ENCODE measurements at places on chromosomes 7 and 10.

- no peak for DNase-seq
Observed at GRCh38 chr7:142498364-142498763, 240.5 kb upstream of the PRSS58 start.

GRCh38 chr7:139713061-139713460 lies 64.7 kb downstream of the HIPK2 start:
- no peak for DNase-seq

DNA sequence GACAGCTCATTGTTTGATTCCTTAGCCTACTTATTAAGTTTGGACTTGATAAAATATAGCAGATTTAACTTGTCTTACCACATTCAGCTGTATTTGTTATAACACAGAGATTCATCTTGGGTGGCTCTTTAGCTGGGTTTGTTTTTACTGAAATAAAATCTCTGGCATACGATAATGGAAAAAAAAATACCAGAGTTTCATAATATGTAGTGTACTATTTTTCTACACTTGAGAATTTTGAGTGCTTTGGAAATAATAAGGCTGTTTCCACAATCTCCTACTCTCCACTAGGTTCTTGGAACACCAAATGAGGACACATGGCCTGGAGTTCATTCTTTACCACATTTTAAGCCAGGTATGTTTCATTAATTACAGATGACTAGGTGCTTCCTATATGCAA lies 218.6 kb upstream of the FZD1 start:
- DNase-seq: no peak

- DNase-seq: no peak
Observed at GRCh38 chr10:31484431-31485135, 165.6 kb downstream of the ZEB1 start.

DNA sequence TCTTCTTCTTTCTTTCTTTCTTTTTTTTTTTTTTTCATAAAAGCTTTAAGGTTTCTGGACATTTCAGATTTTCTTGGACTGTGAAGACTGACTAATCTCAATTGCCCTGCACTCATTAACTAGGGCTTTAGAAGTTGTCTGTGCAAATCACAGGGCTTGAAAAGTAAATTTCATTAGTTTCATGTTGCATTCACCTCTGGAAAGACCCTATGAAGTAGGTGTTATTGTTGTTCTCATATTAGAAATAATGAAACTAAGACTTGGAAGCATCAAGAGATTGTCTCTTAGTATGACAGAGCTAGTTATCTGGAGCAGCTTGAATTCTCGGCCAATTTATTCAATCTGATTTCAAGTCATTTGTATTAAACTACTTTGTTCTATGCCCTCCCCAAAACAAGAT lies 28.2 kb upstream of the SEMA3D start:
- no peak for DNase-seq

- DNase-seq: no peak
Observed at GRCh38 chr7:32279500-32279899, 209.3 kb upstream of the PDE1C start.

GRCh38 chr7:108578937-108579336 lies 9.3 kb downstream of the DNAJB9 start:
- DNase-seq: no peak

GRCh38 chr10:108791030-108791429 lies 1132.3 kb downstream of the XPNPEP1 start:
- no peak for DNase-seq

DNA sequence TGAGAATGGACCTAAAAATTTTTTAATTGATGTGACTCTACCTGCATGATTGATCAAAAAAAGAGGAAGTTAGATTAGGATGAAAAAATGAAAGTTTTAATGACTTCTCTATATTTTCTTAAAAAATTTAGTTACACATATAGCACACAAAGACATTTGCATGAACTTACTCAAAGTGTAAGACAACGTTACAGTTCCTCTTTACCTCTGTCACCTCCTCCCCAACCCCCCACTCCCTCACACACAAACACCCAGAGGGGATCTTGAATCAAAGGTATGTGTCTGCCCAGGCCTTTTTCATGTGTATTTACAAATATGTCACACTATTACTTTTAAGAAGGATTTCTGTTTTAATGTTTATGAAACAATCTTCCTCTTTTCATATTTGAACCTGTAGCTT lies 20.6 kb upstream of the CDCA7L start:
- no peak for DNase-seq

DNA sequence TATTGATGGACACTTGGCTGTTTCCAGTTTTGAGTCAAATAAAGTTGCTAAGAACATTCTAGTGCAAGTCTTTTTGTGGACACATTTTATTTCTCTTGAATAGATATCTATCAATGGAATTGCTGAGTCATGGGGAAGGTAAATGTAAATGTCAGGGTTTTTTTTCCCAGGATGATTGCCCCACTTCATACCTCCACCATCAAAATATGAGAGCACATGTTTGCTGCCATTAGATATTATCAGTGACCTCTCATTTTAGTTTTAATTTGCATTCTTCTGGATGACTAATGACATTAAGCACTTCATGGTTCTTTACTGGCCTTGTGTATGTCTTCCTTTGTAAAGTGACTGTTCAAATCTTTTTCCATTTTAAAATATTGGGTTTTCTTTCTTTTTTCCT lies 45.7 kb downstream of the PAPSS2 start:
- no peak for DNase-seq

GRCh38 chr7:34208878-34209621 lies 303.7 kb downstream of the BMPER start:
- no peak for DNase-seq

DNA sequence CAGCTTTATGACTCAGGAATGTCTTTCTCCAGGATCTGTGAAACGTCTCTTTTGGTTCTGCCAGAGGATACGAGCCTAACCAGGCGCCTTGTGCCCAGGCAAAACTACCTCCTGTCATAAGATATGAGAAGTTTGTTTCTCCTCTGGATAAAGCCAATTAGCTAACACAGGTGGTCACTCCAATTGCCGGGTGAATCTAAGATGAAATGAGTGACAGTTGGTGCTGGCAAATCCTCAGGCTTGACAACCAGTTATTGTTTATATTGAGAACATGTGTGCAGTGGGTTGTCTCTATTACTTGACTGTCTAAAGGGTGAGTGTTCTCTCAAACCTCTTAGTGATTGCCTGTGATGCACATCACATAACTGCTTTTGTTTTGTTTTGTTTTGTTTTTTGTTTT lies 449.1 kb downstream of the XPNPEP1 start:
- no peak for DNase-seq

GRCh38 chr10:114110174-114110972 lies 63.6 kb downstream of the CCDC186 start:
- no peak for DNase-seq

Data from brain (organoid and tissue), 16 donors.